ENCODE measurements at places on chromosomes 7 and 10.
A peak's percentile ranks its signal among the peaks of the same experiment; 100 is the strongest.

- no peak for DNase-seq
Observed at GRCh38 chr7:49320083-49320482, 395.7 kb downstream of the CDC14C start.

DNA sequence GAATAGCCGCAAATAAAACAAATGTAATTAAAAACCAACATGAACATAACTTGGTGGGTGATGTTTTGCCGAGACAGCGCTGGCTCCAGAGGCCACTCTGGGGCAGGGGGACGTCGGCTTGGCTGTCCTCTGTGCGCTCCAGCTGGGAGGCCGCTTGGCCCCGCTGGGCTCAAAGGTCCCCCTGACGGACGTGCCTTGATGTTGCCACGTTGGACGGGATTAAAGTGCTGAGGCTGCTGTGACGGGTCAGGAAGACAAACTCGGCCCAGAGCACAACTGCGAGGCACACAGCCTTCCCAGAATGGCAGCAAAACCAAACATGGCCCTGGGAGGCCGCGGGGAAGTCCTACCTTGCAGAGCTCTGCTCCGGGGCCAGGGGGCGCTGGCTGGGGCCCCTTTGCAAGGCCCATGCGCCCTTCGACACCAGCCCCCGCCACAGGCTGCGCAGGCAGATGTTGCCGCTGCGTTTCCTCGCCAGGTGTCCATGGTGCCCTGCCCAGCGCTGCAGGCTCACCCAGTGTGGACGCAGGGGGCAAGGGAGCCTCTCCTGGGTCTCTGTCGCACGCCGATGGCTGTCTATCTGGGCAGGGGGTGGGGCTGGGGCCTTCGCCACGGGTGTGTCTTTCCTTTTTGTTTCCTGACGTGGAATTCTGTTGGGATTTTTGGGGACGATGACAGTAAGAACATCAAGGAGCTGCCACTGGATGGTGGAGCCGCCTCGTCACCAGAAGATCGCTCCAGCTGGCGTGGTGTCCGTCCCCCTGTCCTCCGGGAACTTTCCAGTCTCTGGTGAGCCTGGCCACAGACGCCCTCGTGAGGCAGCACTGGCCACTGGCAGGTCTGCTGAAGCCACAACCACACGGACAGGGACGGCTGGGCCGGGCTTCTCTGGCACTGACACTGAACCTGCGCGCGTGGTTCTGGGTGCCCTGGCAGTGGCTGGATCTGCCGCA, 99.6 kb upstream of the DIP2C start:
- peak; percentile 37 for DNase-seq

- no peak for DNase-seq
Observed at GRCh38 chr7:155656891-155657290, 12.4 kb downstream of the RBM33 start.

GRCh38 chr7:2843711-2844152, 376 bp downstream of the GNA12 start:
- DNase-seq, result peak; percentile 33

DNA sequence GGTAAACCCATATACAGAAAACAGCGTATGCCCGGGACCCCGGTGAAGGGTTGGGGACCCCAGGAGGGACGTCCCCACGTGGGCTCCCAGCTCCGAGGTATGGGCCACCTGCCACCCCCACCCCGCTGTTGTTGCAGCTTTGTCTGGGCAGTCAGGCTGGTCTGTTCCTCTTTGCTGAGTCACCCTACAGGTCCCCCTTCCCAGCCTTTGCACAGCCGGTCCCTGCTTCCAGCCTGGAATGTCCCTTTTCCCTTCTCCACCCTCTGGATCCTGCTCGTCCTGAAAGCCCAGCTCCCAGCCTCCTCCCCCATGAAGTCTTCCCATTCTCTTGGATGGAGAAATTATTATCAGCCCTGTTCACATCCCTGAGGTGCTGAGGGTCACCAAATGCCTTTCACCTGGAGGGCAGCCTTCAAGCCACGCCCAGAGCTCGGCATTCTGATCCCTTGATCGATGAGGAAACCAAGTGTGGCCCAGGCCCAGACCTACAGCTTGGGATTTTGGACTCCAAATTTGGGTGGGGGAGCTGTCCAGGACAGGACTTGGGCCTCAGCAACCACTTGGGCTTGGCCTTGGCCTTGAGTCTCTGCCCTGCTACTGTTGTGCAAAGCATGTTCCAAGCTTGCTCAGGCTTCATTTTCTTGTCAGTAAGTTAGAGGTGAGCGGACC, 2.6 kb downstream of the CLDN4 start:
- no peak for DNase-seq

DNA sequence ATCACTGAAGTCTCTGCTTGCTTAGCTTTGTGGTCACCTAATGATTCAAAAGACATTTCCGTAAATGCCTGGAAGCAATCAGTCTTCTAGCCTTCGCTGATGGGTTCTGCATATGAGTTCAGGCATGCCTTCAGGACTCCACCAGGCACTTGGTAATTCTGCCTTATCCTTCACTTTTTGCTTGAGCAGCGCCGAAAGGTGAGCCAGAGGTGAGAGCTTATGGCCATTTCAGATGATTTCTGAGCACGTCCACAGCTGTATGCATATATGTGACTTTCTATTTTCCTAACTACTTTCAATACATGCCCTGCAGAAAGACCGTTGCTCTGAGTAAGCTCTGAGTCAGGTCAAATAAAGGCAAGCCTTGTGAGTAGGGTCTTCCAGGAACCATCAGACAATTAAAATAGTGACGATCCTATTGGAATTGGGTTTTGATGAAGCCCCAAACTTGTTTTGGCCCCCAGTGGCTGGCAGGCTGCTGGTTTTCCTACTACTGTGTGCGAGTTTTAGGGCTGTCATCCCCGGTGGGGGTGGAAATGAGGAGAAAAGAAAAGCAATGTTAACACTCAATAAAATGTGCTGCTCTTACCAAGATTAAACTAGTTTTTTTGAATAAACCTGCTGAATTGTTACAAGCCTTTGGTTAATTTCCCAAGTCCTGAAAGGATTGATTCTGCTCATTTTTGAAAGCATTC, 154.4 kb upstream of the AKR1E2 start:
- DNase-seq, result no peak

- DNase-seq, result no peak
Observed at GRCh38 chr7:129550693-129551360, 48.5 kb downstream of the SMKR1 start.

GRCh38 chr10:98463976-98464754, 17.4 kb upstream of the HPS1 start:
- DNase-seq, result no peak

DNA sequence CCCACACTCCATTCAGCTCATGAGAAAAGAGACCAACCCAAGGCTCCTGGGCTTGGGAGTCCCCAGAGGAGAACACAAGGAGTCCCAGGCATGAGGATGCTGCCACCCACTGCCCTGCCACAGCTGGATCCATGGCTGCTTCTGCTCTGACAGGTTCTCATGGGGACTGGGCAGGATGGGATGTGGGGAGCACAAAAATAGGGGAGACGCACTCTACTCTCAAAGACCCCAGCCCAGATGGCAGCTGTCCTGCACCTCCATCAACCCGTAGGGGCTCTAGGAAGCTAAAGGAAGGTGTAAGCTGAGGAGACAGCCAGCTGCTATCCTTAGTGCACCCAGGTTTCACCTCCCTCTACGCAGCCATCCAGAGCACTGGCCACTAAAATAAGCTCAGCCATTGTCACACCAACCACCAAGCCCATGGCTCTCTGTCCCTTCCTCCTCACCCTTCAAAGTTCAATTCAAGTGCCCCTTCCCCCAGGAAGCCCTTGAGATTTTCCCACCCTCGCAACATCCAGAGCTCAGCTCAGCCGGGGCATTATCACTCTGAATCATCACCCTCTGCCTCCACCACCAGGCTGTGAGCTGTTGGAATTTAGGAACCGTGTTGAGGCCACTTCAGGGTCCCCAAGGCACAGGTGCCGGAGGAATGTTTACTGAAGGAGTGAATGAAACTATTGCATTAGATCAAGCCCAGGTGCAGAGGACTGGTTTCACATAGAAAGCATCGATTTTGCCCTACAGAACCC, 142.1 kb downstream of the GRID1 start:
- no peak for DNase-seq

DNA sequence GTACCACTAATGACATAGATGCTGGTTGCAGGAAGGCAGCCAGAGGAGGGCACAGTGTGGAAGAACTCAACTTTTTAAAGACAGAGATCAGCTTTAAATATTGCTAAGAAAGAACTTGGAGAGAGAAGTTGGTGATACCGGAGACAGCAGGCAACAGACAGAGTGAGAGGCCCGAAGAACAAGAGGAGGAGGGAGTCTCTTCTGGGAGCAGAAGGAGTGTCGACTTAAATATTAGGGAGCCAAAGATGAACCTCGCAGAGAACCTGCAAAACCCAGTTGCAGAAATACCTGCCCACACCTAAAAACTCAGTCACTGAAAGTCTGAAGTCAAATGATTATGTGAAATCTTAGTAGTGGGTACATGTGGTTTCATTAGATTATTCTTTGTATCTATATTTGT, 3.4 kb upstream of the WDR86 start:
- no peak for DNase-seq

- peak; percentile 46 for DNase-seq
Observed at GRCh38 chr10:60666221-60666620, 112.1 kb upstream of the CDK1 start.

GRCh38 chr10:73156054-73156453, 11.8 kb downstream of the ECD start:
- DNase-seq, result no peak

- no peak for DNase-seq
Observed at GRCh38 chr7:141191277-141191676, 117.4 kb downstream of the TMEM178B start.

GRCh38 chr7:73539709-73540108, 17.6 kb upstream of the BAZ1B start:
- no peak for DNase-seq

GRCh38 chr7:122212754-122213153, 68.7 kb upstream of the AASS start:
- no peak for DNase-seq

DNA sequence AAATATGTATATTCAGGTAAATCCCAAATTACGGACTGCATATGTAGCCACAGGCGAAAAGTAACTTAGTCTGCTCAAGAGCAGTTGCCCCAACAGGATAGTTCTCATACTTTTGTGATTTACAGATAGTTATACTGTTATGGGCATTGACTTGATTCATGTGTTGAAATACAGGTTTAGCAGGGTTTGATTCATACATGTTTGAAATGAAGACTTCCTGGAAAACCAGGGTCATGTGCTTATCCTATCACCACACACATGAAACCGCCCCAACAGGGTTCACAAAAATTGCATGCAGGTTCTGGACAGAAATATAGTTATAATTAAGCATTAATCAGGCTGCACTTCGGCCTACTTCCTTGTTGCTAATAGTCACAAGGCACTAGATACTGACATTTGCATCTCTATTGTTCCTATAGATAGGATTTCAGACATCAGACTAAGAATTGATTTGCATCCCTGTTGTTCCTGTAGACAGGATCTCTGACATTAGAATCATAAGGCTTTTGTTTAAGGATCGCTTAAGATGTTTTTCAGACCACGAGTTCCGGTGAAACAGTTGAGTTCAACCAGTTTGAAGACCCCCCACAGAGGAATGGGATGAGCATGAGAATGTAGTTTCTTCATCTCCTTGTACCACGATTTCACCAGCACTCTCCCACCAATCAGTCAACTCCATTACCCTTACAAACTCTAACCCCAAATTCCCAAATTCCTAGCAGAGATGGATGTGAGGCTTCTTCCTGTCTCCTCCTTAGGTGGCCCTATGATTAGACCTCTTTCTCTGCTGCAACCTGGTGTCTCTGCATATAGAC, 2.0 kb upstream of the ZNF398 start:
- DNase-seq, result no peak

DNA sequence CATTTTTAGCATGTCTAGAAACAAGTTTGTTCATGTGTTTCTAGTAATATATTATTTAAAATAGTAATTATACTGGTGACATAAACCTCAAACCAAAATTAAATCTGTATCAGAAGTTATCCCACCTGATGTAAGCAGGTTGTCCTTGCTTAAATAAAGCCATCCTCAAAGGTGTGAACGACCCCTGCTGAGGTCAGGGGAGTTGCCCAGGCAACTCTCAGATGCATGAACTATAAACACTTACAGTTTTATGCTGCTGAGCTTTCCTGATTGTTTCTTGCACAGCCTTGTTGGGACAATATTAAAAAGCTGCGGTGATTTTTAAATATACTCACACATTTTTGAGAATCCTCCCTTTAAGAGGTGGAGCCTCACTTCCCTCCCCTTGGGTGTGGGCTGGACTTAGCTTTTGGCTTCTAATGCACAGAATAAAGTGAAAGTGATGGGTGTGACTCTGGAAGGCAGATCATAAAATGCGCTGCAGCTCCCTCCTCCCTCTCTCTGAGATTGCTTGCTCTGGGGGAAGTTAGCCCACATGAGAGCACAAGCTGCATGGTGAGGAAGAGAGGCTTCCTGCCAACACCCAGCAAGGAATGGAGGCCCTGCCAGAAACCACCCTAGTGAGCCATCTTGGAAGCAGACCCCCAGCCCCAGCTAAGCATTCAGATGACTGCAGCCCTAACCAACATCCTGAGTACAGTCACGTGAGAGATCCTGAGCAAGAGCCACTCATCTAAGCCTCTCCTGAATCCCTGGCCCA, 152.7 kb downstream of the SKIDA1 start:
- DNase-seq, result peak; percentile 23

DNA sequence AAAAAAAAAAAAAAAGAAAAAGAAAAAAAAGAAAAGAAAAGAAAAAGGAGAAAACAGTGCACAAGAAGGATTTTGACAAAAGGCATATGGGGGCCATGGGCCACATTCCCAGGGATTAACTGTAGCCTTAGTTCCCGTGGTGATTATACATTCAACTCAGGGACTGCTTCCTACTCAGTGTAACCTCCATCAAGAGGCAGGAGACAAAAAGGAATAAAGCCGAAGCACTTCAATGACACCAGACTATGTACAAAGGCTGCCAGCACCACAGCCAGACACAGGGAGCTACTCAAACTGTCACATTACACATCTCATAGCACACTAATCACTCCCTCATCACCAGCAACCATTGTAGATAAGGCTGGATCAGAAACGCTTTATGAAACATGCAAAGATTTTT, 5.1 kb upstream of the PMPCB start:
- DNase-seq, result no peak

- DNase-seq, result no peak
Observed at GRCh38 chr7:67391168-67391567, 394.5 kb downstream of the TYW1 start.

- no peak for DNase-seq
Observed at GRCh38 chr10:75532253-75532924, 101.0 kb downstream of the LRMDA start.

GRCh38 chr10:22912763-22913384, 15.0 kb upstream of the ARMC3 start:
- DNase-seq, result no peak

DNA sequence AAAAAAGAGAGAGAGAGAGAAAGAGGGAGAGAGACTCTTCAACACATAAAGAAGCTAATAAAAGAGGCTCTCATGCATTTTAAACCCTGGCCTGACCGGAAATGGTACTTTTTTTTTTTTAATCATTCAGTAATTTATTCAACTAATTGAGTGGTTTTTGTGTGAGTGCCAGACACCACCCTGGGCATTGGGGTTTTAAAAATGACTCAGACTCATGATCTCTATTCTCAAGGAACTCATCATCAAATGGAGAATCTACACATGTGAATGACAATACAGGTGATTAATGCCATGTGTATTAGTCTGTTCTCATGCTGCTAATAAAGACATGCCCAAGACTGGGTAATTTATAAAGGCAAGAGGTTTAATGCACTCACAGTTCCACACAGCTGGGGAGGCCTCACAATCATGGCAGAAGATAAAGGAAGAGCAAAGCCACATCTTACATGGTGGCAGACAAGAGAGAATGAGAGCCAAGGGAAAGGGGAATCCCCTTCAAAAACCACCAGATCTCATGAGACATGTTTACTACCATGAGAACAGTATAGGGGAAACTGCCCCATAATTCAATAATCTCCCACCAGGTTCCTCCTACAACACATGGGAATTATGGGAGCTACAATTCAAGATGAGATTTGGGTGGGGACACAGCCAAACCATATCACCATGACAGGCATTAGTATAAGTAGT, 158.5 kb upstream of the AUTS2 start:
- DNase-seq, result no peak
